ENCODE measurements at places on chromosomes 4 and X. TPM values are rescaled to one million over a fixed set of nuclear protein-coding genes. Genes with fewer than 3 reads are reported as not detected.

Gene IQSEC2
- 0.08 TPM for total RNA-seq

Gene DCAF16
- total RNA-seq = 42.3 TPM

Gene MAEA
- 62.5 TPM for total RNA-seq

Gene RNF128
- not detected for total RNA-seq

Gene GPRASP3
- 2.0 TPM for total RNA-seq

Gene USP17L12
- not detected for total RNA-seq

Gene HMX1
- not detected for total RNA-seq

Gene FRAS1
- total RNA-seq = not detected

Gene SLITRK4
- total RNA-seq = not detected

Gene CENPE
- 42.6 TPM for total RNA-seq

Gene L1CAM
- total RNA-seq = 2.4 TPM

Gene PDLIM3
- total RNA-seq = not detected

Gene TMSB4X
- total RNA-seq = 8,946 TPM

Gene MEPE
- not detected for total RNA-seq

Gene TCEANC
- 5.1 TPM for total RNA-seq

Gene STAP1
- 19.7 TPM for total RNA-seq

Gene MAGEB1
- not detected for total RNA-seq

Gene ZFP42
- not detected for total RNA-seq

Gene USP17L28
- total RNA-seq = not detected

Gene PWWP3B
- not detected for total RNA-seq

Gene STARD8
- total RNA-seq = 1.3 TPM

Gene TLR10
- total RNA-seq = 0.15 TPM

Gene DUX4
- total RNA-seq = not detected

Gene CXorf66
- not detected for total RNA-seq

Gene MAGEB17
- total RNA-seq = not detected

Gene GUCY1A1
- total RNA-seq = not detected

Gene GYPE
- 0.33 TPM for total RNA-seq

Gene NAP1L3
- 1.0 TPM for total RNA-seq
